ENCODE measurements at places on chromosomes 16 and 17.

- peak; percentile 95 for DNase-seq
Measured at GRCh38 chr17:42536048-42536371, at the start of gene NAGLU. NAGLU (plus strand) TSS chr17:42536241; CDS start chr17:42536273, 32 bp downstream.

DNA sequence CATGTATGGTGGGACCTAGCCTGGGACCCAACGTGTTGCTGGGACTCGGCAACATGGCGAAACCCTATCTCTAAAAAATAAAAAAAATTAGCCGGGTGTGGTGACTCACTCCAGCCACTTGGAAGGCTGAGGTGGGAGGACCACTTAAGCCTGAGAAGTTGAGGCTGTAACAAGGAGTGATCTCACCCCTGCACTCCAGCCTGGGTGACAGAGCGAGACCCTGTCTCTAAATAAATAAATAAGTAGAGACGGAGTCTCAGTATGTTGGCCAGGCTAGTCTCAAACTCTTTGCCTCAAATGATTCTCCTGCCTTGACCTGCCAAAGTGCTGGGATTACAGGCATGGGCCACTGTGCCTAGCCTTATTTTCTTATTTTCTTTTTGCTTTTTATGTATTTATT, 10.1 kb upstream of the CNP start:
- DNase-seq, result no peak

GRCh38 chr16:67304020-67304419, 22.5 kb downstream of the KCTD19 start:
- no peak for DNase-seq

DNA sequence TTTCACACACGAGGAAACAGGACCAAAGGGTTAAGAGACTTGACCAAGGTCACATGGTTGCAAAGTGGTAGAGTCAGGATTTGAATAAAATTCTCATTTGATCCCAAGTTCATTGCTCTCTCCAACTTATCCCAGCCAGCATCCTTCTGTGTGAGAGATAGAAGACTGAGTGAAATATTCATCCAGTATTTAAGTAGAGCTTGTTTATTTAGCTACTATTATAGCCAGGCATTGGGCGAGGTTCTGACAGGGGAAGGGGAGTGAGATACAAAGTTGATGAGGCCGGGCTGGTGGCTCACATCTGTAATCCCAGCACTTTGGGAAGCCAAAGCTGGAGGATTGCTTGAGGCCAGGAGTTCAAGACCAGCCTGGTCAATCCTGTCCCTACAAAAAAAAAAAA, 4.4 kb downstream of the ITGAL start:
- DNase-seq, result no peak

DNA sequence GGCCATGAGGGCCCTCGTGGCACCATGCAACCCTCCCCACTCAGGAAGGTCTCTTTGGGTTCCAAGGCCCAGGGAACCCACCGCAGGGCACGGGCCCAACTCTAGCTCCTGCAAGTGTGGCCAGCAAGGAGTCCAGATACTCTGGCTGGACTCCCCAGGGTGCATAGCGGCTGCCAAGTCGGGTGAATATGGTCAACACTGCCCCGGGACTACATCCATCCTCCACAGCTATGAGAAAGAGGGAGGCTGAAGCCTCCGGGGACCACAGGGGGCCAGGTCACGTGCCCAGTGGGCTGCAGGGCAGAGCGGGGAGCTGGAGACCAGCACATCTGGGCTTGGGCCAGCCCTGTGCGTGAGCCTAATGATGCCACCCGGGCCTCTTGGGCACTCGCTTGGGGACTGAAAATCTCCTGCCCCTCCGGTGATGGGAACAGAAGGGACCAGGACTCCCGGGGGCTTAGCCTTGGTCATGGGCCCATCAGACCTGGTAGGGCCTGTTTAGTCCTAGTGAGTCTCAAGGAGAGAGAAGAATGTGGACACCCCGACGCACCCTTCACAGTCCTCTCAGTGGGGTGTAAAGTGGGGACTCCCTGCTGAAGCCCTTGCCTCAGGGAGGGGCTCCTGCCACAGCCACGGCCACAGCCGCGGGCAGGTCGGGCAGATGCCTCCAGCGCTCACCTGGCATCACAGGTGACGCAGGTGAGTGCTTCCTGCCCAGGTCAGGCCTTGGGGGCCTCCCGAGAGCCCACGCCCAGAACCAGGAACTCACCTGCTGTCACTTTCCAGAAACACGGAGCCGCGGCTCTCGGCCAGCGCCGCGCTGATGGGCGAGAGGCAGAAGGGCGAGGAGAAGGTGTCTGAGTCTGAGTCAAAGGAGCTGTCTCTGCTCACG, 26.0 kb downstream of the TBC1D16 start:
- DNase-seq, result no peak

- DNase-seq, result no peak
Measured at GRCh38 chr16:50607051-50607431, 58.8 kb downstream of the NKD1 start.

- DNase-seq, result no peak
Measured at GRCh38 chr17:72117535-72118334, 3.1 kb upstream of the SOX9 start.

- no peak for DNase-seq
Measured at GRCh38 chr17:68491381-68492231, 20.6 kb upstream of the PRKAR1A start.

DNA sequence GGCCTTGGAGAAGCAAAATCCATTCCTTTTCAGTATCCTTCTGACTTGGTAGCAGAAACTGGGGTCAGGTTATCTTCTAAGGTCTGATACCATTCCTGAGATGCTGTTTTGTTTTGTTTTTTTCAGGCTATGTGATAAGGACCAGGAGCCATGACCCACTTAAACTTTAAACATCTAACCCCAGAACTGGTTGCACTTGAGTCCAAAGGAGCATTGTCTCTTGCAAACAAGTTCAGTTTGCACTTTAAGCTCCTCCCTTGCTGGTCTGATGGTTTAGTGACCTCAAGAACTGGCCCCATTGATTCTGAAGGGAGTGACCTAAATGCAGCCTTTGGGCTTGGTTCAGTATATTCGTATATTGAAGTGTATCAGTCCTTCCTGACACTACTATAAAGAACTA, 75.2 kb downstream of the ERCC4 start:
- DNase-seq, result no peak

- no peak for DNase-seq
Measured at GRCh38 chr16:50268352-50268751, 2.0 kb downstream of the ADCY7 start.

GRCh38 chr17:41639492-41640473, 15.4 kb upstream of the KRT17 start:
- no peak for DNase-seq

DNA sequence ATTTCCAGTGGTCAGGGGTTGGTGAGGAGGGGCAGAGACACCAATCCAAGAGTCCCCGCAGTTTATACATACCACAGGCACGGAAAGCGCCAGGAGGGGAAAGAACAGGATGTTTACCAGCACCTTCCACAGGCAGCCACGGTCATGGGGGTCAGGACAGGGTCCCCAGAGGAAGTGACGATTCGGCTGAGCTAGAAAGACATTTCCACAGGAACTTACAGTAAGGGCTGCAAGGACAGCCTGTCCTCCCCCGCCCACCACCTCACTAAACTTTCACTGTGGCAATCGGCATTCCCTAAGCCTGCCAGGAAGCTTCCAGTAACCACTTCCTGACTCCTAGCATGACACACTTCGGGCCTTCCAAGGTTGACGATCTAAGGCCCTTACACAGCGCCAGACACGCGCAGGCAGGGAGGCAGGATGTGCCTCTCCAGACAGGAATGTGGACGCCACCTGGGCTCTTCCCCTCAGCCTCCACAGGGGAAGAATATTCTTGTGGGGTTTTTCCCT, 1.2 kb upstream of the MT2A start:
- peak; percentile 81 for DNase-seq

DNA sequence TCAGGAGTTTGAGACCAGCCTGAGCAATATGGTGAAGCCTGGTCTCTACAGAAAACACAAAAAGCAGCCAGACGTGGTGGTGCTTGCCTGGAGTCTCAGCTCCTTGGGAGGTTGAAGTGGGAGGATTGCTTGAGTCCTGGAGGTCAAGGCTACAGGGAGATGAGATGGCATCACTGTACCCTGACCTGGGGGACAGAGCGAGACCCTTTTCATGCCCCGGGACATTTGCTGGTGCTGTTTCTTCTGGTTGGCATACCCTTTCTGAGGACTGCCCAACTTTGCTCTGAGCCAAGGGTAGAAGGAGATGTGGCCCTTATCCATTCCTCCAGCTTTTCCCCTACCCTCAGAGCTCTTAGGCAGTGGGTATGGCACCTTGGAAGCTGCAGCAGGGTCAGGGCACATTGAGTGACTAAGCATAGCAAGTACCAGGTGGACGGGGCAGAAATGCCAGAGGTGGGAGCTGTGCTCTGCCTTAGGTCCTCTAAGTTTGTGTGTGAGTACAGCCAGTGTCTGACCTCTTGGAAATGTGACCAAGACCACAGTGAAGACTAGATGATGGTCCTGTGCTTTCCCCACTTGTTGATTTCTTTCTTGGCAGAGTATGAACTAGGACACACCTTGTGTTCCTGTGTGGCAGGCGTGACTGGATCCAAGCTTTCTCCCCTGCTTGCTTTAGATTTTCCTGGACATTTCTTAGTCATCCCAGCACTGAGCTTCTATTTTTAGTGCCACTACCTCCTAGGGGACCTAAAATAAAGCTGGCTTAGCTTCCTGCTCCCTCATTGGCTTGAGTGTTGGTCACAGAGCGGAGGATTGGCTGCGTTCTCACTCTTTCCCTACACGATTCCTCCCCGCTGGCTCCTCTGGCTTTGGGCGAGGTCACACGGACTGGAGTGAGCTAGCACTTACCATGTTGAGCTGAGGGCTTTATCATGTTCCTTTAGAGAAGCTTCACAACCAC, 9.9 kb upstream of the EDC4 start:
- no peak for DNase-seq

GRCh38 chr16:8611886-8612600, 9.5 kb upstream of the METTL22 start:
- DNase-seq, result no peak

DNA sequence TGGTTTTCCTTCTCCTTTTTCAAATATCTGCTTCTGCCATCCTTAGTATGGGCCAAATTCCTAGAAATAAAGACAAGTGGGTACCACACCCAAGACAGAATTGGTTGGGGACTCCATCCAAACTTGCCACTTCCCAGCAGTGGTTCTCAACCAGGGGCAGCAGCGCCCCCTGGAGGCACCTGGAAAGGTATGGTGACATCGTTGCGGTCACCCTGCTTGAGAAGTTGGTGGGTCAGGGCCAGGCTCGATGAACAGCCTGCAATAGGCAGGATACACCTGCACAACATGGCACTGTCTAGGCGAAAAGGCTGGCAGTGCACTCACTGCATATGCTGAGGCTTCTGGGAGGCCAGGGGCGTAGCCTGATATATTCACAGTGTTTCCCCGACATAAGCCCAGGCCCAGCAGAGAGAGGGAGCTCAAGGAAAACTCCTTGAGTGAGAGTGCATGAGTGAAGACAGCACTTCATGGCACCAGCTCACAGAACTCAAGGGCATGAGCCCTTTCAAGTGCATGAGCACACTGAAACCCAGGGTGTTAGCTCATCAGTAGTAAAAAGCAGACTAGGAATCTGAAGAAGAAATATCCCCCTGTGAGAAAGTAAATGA, 57.7 kb downstream of the CMC2 start:
- peak; percentile 3 for DNase-seq

DNA sequence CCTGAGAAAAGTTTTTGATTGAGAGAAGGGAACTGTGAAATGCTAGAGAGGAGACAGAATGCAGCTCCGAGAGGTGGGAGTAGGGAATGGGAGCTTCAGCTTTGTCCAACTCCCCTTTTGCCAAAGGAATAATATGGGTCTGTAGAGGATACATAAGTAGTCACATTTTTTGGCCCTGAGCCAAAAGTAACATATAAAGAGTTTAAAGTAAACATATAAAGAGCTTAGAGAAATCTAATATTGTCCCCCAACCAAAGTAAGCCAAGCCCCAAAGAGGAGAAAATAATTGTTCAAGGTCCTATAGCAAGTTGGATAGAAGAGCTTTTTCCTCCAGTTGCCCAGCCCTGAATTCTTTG, 215.1 kb downstream of the TMEM114 start:
- no peak for DNase-seq

GRCh38 chr17:76150712-76151622, 9.9 kb upstream of the FOXJ1 start:
- no peak for DNase-seq

DNA sequence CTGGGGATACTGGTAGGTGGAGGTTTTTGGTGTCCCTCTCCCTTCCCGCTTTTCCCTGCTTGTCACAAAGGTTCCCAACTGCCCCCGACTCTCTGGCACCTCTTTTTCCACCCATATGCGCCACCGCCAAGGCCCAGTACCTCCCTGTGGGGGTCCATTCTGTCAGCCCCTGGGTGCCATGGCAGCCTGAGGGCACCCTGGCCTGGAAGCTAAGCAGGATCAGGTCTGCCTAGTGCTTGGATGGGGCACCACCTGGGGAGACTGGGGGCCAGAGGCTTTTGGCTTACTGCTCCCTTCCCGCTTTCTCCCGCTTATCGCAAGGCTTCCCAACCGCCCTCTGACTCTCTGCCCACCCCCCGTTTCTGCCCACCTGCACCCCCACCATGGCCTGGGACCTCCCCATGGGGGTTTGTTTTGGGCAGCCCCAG, 2286.4 kb downstream of the TP53TG3F start:
- DNase-seq, result no peak

- no peak for DNase-seq
Measured at GRCh38 chr17:80945736-80946135, 45.9 kb upstream of the CHMP6 start.

DNA sequence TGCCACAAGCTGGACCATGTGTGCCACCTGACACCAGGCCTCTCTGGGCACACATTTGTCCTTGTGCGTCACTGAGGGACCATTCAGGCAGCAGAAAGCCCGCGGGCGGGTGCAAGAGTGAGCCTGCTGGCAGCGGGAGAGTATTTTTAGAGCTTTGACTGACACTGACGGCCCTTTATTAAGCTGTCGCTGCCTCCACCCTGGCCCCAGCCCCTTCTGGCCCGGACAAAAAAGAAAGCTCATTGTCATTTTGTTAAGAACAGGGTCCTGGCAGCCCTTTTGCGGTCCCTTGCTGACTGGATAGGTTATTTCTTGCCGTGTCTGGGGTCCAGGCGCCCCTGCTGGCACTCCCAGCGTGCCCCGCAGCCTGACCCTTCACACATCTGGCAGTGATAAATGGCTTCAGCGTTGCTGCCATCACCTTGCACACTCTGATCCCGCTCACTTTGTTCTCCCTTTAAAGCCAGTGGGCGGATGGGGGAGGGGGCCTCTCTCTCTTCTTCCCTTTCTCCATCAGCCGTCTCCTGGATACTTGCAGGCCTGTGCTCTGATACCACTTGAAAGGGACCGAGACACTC, 78.4 kb upstream of the NKD1 start:
- DNase-seq, result no peak

- no peak for DNase-seq
Measured at GRCh38 chr17:75138519-75138918, 7.0 kb upstream of the NT5C start.
